ENCODE measurements at places on chromosomes 11 and 22.

DNA sequence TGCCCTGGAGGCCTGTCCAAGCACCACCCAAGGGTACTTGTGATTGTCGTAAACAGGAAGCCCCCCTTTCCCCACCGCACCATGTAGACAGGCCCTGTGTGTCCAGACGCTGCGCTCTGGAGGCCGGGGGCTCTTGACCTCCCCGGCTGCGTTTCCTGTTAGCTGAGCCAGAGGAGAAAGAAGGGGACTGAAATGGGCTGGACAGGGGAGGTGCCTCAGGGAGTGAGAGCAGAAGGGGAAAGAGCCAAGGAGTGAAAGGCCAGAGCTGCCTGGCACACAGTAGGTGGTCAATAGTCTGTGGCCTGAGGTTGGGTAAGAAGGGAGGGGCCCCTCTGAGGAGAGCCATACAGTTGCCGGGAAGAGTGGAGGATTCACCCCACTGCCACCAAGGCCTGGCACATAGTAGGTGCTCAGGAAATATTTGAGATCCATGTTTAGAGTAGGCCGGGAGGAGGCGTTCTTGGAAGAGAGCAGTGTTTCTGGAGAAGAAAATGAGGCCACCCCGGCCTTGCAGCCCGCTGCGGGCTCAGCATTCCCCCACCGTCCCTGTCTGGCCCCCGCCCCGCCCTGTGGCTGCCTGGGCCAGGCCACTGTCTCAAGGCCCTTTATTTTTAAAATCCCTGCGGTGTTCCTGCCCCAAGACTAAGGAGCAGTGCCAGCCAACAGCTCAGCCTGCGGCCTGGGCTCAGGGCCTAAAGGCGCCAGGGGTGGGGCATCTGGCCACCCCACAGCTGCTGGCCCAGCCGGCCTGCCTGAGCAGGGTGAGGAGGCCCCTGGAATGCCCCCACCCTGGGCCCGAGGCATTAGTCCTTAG lies 13.6 kb upstream of the CDC42EP1 start:
- no peak for DNase-seq

DNA sequence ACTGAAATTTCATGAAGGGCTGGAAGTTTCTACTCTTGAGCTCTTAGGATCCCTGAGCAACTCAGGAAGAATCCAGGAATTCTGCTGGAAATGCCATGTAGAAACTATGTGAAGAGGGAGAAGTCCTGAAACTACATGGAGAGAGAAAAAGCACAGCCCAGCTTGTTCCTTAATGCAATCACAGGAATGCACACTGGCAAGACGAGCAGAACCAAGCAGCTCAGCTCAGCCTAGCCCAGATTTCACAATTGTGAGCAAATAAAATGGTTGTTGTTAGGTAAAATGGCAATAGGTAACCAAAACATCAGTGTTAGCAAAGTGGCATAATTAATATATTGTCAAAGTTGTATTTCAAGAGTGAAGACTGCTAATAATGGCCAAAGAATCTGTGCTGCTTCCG lies 28.1 kb downstream of the ZNF214 start:
- DNase-seq: no peak

GRCh38 chr11:58801302-58801701 lies 43.2 kb downstream of the GLYATL2 start:
- no peak for DNase-seq

- no peak for DNase-seq
Observed at GRCh38 chr22:47401592-47401898, 639.1 kb downstream of the TBC1D22A start.

GRCh38 chr11:12318791-12319438 lies 58.5 kb upstream of the PARVA start:
- DNase-seq: no peak

DNA sequence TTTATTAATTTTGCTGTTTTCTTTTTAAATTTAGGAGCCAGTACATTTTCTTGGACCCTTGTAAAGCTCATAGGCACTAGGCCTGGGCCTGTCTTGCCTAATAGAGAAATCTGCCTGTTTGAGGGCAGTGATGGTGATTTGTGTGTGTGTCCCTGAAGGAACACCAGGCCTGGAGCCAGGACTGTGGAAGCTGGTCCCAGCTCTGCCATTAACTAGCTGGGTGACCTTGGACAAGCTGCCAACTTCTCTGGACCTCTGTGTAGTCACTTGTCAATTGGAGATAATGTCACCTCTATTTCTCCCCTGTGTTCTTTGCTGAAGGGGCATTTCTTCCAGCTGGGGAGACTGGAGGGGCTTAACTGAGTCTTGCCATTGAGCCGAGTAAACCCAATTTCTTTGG lies 16.0 kb upstream of the FTH1 start:
- DNase-seq: no peak

GRCh38 chr11:17694494-17695110 lies 24.8 kb upstream of the MYOD1 start:
- no peak for DNase-seq

- peak; percentile 44 for DNase-seq
Observed at GRCh38 chr11:43360361-43361032, 1.8 kb downstream of the TTC17 start.

- peak; percentile 62 for DNase-seq
Observed at GRCh38 chr11:4539603-4540219, 5.3 kb upstream of the OR52M1 start.

DNA sequence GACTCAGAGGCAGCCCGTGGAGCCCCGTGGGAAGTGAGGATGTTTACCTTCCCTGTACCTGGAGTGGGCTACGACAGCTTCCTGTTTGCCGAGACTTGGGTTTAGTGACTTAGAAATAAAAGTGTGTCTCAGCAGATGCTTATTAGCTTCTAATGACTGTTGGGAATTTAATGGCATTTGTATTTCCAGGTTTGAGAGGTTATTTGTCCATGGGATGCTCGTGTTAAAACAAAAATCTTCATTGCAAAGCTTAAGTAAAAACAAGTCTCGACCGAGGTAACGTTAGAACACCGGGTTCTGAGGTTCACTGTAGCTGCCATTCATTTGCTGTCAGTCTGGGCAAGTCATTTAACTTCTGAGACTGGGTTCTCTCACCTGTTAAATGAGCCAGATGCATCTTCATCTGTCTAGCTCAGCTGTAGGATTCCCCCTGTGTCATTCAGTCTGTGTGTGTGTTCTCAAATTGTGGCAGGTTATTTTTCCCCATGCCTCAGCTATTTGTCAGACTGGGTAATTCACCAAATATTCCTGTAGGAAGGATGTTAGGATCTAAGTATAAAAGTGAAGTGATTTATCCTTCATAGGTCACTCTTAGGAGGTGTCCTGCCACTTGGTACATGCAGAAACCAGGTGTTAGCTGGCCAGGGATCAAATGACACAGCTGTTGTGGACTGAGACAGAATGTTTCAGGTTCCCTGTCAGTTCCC lies 791 bp downstream of the EI24 start:
- DNase-seq: no peak

- DNase-seq: no peak
Observed at GRCh38 chr11:79388201-79388600, 52.6 kb downstream of the TENM4 start.

- DNase-seq: peak; percentile 62
Observed at GRCh38 chr11:33735271-33736147, 714 bp downstream of the CD59 start.

- no peak for DNase-seq
Observed at GRCh38 chr11:19874266-19874665, 161.6 kb downstream of the NAV2 start.

GRCh38 chr11:85746670-85747069 lies 60.7 kb upstream of the CCDC89 start:
- peak; percentile 30 for DNase-seq

- DNase-seq: no peak
Observed at GRCh38 chr11:113505046-113505445, 29.8 kb upstream of the DRD2 start.

GRCh38 chr11:26483108-26483507 lies 89.0 kb downstream of the MUC15 start:
- DNase-seq: no peak

- DNase-seq: no peak
Observed at GRCh38 chr11:108069947-108070346, 51.4 kb upstream of the ACAT1 start.

GRCh38 chr11:102338479-102339010 lies 8.5 kb upstream of the BIRC2 start:
- no peak for DNase-seq

GRCh38 chr22:35618427-35619223 lies 1.5 kb upstream of the MB start:
- no peak for DNase-seq

DNA sequence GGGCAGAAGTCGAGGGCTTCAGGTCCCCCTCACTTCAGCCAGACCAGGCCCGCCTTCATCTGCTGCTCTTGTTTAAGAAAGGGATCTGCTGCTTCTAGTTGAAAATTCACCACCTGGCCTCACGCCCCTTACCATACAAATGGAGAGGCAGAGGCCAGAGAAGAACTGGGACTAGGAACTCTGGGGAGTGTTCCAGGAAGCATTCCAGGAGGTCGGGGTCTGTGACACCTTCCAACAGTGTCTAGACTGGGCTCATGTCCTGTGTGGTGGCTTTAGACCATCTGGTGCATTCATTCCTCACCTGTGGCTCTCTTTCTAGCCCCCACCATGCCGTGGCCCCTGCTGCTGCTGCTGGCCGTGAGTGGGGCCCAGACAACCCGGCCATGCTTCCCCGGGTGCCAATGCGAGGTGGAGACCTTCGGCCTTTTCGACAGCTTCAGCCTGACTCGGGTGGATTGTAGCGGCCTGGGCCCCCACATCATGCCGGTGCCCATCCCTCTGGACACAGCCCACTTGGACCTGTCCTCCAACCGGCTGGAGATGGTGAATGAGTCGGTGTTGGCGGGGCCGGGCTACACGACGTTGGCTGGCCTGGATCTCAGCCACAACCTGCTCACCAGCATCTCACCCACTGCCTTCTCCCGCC lies 12.3 kb downstream of the TSKU start:
- no peak for DNase-seq

DNA sequence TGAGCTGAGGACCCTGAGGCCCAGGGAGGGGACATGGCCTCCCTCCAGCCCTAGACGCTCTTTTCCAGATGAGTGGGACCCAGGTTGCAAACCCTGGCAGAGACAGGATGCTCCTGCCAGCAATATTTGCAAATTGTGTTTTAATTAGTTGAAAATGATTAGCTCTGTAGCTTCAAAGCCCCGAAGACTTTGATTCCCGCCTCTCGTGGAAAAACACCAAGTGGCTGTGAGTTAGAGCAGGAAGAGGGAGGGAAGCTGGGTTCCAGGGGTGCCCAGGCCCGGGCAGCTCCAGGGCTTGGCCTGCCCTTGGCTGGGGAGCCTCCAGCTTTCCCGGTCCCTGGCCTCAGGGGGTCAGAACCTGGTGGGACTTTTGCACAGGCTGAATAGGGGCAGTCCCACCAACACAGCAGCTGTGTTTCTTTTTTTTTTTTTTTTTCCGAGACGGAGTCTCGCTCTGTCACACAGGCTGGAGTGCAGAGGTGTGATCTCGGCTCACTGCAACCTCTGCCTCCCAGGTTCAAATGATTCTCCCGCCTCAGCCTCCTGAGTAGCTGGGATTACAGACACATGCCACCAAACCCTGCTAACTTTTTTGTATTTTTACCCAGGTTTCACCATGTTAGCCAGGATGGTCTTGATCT lies 101.6 kb upstream of the RTL6 start:
- no peak for DNase-seq

DNA sequence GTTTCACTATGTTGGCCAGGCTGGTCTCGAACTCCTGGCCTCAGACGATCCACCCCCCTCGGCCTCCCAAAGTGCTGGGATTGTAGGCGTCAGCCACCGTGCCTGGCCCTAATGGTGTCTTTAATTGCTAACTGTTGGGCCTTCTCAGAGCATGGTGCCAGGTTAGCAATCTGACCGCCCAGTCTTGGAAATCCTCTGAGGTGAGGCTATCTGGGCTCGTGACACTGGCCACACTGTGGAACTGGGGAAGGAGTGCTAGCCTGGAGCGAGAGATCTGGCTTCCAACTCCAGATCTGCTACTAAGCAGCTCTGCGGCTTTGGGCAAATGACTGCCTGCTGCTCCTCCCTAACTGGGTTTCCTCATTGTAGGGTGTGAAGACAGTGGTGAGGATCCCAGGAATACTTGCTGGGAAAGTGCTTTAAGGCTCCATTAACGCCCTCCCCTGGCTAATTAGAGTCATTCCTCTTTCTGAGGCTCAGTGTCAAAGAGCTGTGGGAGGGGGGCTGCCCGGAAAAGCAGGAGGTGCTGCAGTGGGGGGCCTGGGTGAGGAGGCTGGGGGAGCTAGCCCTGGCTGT lies 35.4 kb downstream of the CHRDL2 start:
- DNase-seq: no peak

DNA sequence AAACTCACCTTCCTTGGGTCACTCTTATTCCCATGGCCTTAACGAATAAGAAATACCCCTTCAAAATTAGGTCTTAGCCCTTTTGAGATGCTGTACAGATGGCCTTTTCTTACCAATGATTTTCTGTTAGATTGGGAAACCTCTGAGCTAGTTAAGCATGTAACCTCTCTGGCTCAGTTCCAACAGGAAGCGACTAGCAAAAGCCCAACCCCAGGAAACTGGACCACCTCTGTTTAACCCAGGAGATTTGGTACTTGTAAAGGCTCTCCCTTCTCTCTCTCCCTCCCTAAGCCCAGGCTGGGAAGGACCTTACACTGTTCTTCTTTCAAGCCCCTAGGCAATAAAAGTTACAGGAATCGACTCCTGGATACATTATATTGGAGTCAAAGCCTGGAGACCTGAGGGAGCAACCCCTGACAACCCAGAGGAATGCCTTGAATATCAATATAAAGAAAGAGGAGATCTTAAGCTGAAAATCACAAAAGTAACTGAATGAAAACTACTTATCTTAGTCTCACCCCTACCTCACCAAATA lies 11.7 kb downstream of the APIP start:
- DNase-seq: peak; percentile 20

GRCh38 chr11:78731027-78731426 lies 156.4 kb upstream of the NARS2 start:
- DNase-seq: peak; percentile 30

DNA sequence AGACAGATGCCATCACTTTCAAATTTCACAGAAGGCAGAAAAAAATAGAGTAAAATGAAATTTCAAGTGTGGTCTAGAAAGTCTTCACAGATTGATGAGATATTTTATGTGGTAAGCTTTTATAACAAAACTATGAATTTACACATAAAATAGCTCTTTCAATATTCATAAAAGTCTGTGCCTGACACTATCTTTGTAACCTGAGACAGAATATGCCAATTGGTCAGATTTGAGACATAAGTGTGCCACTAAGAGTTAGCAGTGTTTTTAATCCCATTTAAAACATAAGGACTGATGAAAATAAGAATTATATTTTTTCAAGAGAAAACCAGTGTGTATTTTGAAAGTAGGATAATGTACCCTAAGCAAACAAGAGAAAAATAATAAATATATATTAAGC lies 769.5 kb upstream of the LUZP2 start:
- DNase-seq: no peak

- no peak for DNase-seq
Observed at GRCh38 chr11:94702481-94702880, 65.7 kb upstream of the AMOTL1 start.

DNA sequence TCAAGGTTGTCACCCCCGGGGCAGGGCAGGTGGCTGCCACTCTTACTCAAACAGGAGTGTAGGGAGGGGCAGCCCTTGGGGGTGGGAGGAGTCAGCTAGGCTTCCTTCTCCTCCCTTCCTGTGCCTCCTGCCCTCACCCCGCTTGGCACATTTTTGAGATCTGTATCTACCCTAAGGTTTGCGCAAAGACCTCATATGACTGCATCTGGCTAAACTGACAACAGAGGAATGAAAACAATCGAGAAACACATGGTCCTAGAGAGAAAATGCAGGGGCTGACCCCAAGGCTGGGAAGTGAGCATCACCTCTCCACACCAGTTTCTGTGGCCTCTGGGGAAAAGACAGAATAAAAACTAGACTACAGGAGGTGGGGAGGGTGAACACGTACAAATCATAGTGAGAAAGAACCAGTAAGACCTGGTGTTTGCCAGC lies 28.1 kb downstream of the IGSF9B start:
- DNase-seq: no peak

- DNase-seq: no peak
Observed at GRCh38 chr11:126328001-126328390, 24.1 kb downstream of the DCPS start.

All from suppressor macrophage (primary cell).